KBM-7 (cell line): ENCODE measurements at places on chromosomes 16 and 17.

DNA sequence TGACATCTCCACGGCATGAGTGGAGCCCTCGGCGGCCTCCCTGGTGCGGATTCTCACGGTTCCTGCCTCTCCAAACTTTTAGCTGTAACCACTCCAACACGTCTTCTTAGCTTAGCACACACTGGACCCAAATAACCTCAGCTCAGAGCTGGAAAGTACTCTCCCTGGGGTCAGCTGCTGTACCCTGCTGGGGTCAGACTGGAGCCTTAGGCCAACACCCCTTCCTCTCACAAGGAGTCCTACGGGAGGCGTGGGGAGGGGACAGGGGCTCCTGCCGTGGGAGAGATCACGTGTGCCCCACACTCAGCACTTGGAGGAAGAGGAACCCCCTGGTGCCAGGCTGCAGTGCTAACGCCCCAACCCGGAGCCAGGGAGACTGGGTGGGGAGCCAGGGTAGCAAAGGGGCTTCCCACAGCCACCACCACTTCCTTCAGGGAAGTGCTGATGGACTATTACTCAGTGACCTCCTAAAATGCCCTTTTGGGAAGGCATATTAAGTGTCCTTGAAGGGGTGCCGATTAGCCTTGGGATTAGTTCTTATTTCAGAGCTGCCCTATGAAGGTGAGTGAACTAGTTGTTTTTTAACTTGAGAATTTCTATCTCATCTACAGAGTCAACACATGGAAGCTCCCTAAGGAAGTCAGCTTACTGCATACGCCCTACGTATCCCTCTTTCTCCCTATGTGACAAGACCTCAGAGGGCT is 124.0 kb downstream of the HIC1 start:
- no peak for DNase-seq

DNA sequence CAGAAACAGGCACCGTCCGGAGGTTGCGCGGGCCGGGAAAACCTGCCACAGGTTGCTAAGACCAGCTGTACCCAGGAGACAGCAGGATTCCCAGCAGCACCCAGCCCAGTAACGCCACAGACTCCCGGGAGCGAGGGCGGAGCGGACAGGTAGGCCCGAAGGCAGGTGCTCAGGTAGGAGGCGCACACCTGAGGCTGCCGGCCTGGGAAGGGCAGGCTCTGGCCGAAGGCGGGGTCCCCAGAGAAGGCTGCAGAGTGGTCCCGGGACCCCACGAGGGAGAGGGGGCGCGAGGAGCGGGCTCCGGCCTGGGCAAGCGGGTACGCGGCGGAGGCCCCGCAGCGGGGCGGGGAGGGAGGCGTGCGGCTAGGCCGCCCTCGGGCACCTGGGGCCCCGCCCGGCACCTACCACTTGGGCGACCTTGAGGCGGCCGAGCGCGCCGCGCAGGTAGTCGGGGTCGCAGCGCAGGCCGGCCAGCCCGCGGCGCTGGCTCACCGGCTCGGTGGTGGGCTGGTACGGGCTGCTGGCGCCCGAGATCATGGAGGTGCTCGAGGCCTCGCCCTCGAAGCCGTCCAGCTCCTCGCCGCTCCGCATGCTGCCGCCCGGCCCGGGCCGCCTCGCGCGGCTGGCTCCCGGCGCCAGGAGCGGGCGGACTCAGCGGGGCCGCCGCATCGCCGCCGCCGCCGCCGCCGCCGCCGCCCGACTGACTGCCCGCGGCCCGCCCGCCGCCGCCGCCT is 441 bp downstream of the CMTM4 start:
- peak; percentile 30 for DNase-seq

DNA sequence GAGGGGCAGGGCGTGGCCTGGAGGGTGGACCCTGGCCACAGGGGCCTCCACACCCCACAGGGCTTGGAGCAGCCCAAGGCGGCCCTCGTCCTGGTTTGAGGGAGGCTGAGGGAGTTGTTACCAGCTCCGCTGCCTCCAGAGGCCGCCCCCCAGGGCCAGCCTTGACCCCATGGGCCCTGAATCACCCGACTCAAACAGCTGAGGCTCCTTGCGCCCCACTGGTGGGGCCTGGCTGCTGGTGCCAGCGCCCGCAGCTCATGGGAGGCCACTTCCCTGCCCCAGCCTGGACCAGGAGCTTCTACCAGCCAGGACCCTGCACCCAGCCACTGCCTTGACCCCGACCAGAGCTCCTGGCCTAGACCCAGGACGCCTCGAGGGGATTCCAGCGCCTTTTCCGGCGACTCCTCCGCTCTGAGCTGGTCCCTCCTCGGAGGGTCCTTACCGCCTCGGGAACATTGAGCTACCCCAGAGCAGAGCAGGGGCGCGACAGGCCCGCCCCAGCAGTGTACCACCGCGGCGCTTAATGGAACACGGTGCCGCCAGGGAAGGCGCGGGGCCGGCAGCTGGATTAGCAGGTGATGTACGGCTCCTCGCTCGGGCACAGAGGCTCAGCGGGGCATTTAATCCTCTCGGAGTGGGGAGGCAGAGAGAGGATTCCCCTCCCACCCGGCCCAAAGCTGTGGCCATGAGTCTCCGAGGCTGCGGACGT is 37.2 kb downstream of the GSE1 start:
- DNase-seq, result no peak

DNA sequence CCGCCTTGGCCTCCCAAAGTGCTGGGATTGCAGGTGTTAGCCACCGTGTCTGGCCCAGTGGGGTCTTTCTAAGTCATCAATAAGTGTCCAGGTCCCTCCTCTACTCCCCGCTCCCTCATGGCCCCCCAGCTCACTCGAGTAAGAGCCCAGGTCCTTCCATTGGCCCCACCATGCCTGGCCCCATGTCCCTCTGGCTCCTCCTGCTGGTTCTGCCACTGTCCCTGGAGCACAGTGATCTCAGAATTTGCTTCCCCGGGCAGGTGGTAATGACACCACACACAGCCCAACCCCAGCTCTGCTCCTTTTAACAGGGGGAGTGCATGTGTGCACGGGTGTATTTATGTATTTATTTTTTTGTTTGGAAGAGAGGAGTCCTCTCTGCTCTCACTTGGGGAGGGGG is 19.6 kb downstream of the MGAT5B start:
- no peak for DNase-seq

GRCh38 chr16:66364117-66364958 is 2.2 kb upstream of the CDH5 start:
- no peak for DNase-seq

- no peak for DNase-seq
Observed at GRCh38 chr16:23145186-23145585, 4.1 kb downstream of the USP31 start.

DNA sequence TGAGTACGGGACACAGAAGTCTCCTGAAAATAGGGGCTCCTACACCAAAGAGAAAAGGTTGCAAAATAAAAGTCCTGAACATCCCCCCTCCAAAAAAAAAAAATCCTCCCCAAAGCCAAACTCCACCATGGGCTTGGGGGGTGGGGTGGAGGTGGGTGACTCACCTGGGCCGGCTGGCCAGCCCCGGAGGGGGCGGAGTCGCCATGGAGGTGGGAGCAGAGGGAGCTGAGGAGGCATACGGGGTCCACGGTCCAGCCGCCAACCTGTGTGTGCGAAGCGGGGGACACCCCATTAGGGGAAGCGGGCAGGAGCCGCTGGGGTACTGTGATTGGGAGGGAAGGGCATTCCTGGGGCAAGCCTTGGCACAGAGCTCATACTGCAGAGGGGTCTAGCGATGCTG is 31.0 kb downstream of the SRCIN1 start:
- no peak for DNase-seq

DNA sequence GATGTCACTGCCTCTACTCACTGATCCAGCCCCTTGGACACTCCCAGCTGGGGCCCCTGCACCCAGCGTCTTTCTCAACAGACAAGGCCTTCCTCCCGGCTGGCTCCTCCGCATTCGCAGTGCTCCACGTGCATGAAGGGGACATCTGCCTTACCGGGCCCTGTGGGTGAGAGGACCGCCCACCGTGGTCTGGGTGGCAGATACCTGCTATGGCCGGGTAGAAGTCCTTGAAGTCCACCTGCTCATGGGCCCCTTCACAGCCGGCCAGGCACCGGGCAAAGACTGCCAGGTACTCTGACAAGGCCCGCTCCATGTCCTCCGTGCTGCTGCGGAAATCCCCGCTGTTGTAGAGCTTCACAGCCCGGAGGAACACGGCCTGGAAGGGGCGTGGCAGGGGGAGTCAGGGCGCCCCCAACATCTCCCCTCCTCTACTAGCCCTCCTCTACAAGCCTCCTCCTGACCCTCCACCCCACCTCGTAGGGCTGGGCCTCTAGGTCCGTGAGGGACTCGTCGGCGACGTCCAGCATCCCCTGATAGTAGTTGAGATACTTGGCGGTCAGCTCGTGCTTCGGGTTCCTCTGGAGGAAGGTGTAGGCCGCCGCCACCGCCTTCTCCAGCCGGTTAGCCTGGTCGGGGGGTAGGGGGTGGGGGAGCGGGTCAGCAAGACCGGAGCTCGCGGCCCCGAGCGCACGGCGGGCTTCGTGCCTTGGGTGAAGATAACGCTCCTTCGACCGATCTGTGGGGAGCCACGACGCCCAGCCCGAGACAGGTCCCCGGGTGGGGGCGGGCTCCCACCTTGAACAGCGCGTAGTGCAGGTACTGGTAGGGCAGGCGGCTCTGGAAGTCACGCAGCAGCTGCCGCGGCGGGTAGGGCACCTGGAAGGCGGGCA is 845 bp downstream of the P3H4 start:
- DNase-seq, result no peak

DNA sequence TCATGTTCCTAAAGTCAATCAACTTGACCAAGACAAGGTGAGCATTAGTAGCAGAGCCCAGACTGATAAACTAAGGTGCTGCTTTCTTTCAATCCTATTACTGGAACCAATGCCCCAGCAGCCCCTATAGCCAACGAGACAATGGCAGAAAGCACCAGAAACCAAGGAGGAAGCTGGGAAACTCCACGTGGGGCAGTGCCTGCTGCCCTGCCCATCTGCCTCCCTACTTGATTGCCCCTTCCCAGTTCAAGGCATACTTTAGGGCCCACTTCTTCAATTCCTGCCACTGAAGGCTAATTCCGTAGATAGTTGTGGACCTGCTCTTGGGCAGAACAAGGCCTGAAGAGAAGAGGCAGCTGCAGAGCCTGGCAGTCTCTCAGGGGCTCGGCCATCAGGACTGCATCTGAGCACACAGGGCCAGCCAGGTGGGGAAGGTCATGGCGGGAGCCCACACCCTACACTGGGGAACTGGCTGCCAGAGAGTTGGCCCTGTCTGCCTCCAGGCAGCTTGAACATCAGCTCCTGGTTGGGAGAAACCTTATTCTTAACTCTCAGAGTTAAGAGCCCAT is 30.9 kb downstream of the WSB1 start:
- no peak for DNase-seq

DNA sequence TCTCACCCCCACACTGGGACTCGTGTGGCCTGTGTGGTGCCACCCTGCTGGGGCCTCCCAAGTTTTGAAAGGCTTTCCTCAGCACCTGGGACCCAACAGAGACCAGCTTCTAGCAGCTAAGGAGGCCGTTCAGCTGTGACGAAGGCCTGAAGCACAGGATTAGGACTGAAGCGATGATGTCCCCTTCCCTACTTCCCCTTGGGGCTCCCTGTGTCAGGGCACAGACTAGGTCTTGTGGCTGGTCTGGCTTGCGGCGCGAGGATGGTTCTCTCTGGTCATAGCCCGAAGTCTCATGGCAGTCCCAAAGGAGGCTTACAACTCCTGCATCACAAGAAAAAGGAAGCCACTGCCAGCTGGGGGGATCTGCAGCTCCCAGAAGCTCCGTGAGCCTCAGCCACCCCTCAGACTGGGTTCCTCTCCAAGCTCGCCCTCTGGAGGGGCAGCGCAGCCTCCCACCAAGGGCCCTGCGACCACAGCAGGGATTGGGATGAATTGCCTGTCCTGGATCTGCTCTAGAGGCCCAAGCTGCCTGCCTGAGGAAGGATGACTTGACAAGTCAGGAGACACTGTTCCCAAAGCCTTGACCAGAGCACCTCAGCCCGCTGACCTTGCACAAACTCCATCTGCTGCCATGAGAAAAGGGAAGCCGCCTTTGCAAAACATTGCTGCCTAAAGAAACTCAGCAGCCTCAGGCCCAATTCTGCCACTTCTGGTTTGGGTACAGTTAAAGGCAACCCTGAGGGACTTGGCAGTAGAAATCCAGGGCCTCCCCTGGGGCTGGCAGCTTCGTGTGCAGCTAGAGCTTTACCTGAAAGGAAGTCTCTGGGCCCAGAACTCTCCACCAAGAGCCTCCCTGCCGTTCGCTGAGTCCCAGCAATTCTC is 27.4 kb downstream of the STH start:
- no peak for DNase-seq

DNA sequence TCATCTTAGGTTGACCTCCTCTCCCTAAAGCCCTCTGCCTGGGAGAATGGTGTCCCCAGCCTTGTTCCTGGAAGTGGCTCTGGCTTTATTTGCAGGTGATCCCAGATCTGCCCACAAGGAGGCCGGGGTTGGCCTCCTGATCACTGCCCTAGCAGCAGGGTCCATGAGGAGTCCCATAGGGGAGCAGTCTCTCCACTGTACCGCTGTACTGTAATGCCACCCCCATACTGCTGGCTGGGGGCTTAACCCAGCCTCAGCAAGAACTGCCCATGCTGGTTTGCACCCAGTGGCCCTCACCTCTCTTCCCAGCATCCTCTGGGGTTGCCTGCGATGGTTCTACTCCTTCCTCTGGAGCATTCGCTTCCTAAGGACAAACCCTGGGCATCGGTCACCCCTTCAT is 39.1 kb downstream of the PSME3IP1 start:
- DNase-seq, result peak; percentile 46

DNA sequence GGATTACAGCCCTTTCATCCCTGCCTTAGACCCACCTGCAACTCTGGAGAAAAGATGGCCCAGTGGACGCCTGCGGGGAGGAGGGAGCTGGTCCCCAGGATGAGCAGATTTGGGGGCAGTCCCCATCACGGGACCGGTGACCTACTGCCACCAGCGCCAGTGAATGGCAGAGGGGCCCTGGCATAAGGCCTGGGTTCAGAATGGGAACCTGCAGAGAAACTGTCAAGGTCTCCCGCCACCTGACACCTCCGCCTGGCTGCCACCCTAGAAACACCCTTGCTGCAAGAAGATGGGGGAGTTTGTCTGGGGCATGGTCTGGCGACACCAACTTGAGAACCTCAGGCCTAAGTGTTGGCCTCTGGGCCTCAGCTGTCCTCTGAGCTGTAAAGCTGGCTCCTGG is 335.7 kb downstream of the SEC14L1 start:
- no peak for DNase-seq

DNA sequence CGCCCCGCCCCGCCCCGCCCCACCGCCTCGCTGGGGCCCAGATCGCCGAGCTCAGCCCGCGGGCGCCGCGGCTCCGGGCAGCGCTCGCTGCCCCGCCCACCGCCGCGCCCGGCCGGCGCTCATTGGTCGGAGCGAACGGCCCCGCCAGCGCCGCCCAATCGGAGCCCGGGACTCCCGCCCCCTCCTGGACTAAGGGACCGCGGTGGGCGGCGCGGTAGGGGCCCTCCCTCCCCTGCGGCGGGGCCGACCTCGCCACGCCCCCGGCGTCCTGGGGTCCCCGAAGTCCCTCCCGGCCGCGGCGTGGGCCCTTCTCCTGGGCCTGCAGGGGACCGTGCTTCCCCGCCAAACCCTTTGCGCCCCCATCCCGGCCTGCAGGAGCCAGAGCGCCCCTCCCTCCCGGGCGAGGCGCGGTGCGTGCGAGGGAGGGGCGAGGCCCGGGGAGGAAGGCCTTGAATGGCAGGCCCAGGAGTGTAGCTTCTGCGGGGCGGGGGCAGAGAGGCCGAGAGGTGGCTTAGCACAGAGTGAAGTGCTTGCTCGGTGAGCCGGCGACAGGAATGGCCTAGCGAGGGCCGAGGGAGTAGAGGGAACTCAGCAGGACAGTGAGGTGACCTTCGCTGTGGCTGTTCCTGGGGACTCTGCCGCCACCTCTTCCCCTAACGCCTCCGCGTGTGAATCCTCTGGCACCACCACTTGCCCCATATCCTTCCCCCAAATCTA is at the start of gene CAMKK1:
Gene CAMKK1 (minus strand): TSS at position 51 of the 717 bp plus-strand sequence. CDS start 7,366 bp downstream, outside the sequence.
- peak; percentile 83 for DNase-seq
